ACHN (cell line): ENCODE measurements at places on chromosomes 4 and X.
A peak's percentile ranks its signal among the peaks of the same experiment; 100 is the strongest.

- no peak for DNase-seq
Measured at GRCh38 chrX:35006361-35006760, 63.8 kb downstream of the FAM47B start.

DNA sequence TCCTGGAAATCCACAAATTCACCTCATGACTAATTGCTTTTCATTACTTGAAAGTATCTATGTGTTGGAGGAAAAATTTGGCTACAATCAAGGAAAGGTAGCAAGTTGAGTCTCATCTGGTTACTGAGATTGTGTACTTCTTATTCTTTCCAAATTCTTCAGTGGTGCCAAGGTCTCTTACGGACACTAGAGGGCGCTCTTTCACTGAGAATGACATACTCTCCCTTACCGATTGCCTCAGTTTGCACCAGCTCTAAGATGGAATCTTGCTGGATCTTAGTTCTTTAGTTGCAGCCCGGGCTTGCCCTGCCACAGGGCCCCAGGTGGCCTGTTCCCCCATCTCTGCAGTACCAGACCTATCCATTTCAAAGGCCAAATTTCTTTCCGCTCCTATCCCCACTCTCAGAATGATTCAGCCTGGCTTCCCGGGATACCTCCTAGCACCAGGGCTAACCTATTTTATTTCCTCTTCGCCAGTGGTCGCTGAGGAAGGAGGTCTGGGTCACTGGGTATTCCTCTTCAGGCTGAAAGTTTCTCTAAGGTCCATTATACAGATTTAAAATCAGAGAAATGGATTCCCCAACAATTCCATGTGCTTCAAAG lies 24.6 kb upstream of the GPR50 start:
- DNase-seq = peak; percentile 39

DNA sequence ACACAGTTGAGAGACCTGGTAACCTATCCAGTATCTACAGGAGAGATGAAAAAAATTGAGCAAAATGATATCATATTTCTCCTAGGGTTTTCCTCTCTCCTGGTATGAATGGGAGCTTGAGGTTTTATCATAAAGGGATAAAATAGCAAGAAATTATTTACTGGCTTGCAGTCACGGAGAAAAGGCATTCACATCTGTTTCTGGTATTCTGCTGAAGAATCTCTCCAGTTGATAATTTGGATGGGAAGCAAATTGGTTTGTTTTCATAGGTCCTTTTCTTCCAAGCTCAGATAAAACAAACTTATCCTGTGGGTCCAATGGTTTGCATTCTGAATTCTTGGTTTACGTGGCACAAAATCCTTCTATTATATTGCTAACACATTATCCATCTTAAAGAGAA lies 83.1 kb upstream of the GYPA start:
- no peak for DNase-seq

DNA sequence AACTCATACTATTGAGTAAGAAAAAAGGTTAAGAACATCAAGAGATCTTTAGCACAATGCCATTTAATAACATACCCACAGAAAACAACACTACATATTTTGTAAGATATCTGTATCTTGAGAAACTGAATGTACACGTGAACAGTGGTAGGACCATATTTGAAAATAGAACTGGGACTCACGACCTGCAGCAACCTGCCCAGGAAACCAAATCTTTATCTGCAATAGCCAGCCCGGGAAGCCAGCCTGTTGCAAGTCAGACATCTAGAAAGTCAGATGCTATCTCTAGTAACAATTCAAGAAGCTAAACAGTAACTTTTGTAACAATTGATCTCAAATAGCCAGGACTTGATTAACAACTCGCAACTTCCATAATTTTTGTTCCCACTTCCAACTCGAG lies 52.6 kb upstream of the SOD3 start:
- DNase-seq = no peak

- no peak for DNase-seq
Measured at GRCh38 chr4:36128689-36129088, 115.6 kb downstream of the ARAP2 start.

- no peak for DNase-seq
Measured at GRCh38 chrX:106899276-106899675, 3.9 kb downstream of the RIPPLY1 start.

DNA sequence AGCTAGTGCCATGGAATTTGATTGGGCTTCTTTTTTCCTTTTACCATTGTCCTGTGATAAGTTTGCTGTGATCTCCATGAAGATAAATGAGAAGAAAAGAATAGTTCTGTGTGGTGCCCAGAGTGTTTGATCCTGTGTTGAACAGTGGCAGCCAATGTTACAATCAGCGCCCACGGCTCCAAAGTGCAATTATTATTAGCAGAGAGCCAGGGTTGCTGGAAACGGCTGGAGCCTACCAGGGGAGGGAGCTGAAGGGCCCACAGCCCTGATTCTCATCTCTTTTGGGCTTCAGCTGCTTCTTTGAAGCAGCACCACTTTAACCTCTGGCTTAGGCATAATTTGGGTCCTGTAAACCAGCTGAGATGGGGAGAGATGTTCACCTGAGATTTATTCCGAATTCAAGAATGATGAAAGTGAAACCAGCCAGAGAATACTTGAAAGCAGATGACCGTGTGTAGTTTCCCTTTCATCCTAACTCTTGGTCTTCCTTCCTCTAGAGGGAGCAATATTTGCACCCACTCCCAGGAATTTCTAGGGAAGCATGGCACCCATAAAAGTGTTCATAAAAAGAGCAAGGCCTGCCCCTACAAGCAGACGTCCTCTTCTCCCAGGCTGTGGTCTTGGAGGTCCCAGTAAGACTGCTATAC lies 298.3 kb downstream of the EVC2 start:
- no peak for DNase-seq

DNA sequence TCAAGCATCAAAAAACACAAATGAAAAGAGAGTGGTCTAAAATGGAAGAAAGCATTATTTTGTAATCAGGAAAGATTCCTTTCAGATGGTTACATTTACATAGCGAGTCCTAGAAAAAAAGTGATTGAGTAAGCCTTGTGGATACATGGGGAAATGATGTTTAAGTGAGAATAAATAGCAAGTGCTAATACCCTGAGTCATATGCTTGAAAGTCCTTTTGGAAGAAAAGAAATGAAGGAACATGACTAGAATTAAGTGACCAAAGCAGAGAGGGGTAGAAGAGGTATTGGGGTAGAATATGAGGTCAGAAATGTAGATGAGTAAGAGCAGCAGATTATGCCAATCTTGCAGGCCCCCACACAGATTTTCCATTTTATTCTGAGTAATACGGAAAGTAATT lies 814.8 kb upstream of the GRID2 start:
- DNase-seq = no peak

DNA sequence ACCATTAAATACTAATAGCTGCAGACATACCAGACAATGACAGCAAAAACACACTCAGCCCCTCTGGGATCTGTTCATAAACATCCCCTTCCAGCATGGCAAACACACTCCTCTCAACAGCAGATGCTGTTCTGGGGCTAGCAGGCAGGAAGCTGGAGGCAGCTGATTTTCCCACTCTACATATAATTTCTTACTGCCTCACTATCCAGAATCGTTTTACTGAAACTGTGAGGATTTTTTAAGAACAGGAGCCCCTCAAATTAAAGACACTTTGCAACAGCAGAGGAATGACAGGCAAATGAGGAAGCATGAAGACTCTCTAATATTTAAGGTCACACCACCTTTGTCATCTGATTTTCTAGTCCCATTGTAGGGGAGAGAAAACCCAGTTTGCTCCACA lies 2.2 kb downstream of the MAPK10 start:
- DNase-seq = no peak

DNA sequence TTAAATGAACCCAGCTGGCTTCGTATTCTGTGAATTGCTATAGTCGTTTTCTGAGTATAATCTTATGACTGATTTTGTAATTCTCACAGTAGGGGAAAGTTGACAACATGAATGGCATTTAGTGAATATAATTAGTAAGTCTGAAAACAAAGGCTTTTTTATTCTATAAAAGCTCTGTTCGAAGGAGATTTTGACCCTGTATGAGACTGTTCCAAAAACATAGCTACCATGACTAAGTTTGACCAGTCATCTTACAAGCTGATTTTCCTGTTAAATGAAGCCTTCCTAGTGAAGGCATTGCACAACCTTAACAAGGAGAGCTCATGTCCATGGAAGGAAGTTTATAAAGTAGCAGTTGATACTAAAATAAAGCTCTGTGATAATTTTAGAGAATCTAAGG lies 242.3 kb downstream of the RPA4 start:
- no peak for DNase-seq

GRCh38 chr4:134695433-134695832 lies 493.8 kb upstream of the PABPC4L start:
- DNase-seq = no peak

DNA sequence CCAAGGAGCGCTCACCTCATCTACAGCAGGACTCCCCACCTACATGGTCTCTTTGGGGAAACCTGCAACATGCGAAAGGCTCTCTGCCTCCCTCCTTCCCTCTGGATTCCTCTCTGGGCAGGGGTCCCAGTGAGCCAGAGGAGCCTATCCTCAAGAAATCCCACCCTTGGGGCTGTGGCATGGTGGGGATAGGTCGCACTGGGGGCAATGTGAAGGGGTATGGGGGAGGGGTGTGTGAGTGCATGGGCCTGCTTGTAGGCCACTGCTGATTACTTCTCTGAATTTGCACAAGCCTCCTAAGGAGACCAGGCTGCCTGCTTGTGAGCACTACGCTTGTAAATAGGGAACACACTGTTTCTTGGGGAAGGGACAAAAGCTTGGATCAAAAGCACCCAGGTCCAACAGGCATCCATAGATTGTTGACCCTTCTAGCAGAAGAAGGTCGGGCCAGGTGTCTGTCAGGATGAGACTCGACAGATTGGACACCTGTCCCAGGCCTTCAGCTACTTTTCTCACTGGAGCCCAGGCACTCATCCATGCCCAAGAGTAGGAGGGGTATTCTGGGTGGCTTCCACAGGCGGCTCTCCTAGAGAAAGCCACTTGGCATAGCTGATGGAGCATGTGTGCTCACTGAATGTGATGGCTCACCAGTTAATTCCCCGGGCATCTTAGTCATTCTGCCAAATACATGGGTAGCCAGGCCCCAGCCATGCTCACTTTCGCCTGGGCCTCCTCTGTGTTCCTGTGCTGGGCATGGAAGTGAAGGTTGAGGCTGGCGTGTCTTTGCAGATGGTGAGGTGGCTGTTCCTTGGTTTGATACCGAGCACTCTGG lies 75.0 kb downstream of the NBDY start:
- no peak for DNase-seq

DNA sequence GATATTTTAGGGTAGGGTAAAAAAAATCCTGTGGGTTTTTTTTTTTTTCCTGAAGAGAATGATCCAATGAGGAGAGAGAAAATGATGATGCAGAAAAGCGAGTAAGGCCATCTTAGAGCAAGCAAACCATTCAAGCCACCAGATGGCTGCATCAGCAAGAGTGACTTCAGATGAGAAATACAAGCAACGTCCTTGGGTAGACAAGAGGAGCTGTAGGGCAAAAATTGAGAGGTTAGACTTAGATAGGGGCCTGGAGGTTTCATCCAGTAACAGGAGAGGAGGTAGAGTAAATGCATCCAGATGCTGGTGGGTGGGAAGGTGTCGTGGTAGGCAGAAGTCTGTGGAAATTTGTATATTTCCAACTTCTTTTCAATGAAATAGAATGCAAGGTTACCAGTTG lies 14.6 kb downstream of the FTHL17 start:
- DNase-seq = no peak

DNA sequence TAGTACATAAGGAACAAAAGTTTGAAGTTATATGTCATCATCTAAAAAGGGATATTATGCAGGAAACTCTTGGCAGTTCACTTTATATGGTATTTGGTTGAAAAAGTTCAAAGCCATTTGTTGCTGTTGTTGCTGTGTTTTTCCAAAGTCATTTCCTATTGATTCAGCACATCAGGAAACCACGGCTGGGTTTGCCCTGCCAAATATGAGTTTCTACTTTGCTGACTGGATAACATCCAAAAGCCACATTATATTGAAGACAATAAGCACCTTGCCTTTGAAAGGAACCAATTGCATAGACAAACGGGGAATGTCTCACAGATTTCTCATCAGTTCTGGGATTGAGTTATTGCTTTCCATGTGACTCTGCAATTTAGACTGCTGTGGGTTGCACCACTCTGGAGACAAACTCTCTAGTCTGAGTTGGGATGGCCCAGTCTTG lies 206.1 kb downstream of the SLC39A8 start:
- no peak for DNase-seq

DNA sequence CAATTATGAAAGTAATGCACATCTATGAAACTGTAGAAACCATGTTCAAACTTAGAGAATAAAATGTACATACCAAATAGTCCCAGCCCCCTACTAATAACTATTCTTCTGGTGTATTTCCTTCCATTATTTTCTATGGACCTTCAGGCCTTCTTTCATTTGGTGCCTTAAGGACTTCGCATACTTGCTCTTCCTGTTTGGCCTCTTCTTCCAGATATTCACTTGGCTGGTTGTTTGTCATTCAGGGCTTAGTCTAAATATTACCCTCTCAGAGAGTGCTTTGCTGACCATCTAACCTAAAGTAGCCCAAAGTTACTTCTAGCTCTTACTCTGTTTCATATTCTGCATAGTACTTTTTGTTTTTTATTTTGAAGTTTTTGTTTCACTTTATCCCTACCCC lies 70.3 kb upstream of the ARMCX2 start:
- DNase-seq = no peak

GRCh38 chrX:132965461-132965860 lies 7.0 kb upstream of the HS6ST2 start:
- no peak for DNase-seq

GRCh38 chr4:128527946-128528576 lies 240.4 kb upstream of the PGRMC2 start:
- DNase-seq = no peak

- DNase-seq = no peak
Measured at GRCh38 chr4:185672618-185673017, 137.3 kb upstream of the PDLIM3 start.

DNA sequence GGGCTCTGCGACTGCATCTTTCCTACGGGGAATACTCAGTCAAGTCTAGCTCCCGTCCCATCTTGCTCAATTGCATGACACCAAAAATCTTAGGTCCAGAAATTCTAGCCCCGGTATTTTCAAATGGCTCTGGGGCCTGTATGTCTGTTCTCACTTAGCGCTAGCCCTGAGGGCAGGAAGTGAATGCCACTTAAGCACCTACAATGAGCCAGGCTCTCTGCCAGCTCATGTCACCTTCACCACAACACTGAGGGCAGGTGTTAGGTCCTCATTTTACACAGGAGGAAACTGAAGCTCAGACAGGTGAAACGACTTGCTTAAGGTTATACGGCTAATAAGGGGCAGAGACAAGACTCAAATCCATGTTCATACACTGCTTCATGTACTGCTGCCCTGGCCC lies 282.8 kb downstream of the PPP1R2C start:
- no peak for DNase-seq

- no peak for DNase-seq
Measured at GRCh38 chr4:126890383-126890782, 742.4 kb upstream of the INTU start.

DNA sequence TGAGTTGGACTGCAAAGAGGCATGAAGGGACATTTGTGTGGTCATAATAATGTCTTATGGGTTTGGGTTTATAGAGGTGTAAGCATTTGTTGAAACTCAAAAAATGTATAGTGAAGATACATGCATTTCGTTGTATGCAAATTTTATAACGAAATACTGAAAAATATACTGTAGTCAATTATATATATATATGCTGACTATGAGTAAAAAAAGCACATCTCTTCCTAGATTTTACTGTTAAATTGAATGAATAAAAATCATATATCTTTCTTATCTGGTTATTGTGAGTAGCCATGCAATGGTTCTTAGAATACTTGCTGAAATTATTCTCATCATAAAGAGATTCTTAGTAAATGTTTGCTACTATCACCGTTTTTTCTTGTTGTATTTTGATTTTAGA lies 34.5 kb downstream of the UGT2B10 start:
- DNase-seq = no peak
